ENCODE measurements at places on chromosomes 11 and 22.
A peak's percentile ranks its signal among the peaks of the same experiment; 100 is the strongest.

DNA sequence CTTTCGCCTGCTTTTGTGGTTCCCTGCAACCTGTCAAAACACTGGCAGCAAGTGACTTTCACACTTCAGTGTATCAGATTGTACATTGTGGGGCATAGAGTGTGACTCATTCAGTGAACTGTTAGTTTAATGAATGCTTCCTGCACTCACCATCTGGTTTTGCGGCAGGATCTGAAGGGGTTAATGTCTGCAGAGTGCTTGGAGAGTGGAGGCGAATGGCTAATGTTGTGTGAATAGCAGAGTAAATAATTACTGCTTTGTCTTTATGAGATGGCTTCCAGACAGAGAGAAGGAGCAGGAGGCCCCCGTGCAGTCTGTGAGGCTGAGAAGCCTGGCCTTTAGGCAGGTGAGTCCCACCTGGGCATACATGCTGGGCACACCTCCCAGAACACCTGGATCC is 454.3 kb upstream of the KIRREL3 start:
- DNase-seq, result peak; percentile 42

DNA sequence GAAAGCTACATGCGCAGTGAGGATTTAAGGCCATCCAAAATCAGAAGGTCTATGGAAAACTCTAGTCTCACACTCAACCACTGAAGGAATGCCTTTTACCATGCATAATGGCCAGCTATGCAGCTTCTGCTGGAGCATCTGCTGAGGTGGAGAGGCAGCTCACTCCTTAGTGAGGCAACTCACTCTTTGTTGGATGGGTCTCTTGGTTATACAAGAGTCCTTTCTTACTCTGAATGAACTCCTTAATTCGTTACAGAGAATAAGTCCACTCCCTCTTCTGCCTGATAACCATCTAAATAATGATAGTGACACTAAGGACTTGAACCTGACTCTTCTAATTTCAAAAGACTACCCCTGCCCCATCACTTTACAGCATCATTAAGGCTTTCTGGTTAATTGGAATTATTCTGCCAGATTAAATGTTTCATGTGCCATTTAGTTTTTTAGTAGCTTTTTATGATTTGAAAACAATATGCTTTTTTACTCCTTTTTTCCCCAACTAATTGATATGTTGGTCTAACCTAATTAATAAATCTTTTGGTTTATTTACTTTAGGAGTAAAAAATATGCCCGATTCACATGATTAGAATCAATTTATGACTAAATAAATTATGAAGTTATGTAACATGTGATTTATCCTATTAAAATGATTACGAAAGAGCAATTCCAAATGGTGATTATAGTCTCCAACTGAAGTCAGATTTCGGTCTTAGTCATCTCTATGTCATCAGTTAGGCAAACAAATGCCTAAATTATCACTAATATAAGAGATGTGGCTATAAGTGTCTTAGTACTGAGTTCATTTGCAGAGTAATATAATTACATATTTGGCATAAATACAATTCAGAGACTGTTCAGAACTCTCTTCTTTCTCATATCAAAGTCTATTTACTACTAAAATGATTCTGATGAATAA is 286.7 kb upstream of the CCDC90B start:
- DNase-seq, result no peak

DNA sequence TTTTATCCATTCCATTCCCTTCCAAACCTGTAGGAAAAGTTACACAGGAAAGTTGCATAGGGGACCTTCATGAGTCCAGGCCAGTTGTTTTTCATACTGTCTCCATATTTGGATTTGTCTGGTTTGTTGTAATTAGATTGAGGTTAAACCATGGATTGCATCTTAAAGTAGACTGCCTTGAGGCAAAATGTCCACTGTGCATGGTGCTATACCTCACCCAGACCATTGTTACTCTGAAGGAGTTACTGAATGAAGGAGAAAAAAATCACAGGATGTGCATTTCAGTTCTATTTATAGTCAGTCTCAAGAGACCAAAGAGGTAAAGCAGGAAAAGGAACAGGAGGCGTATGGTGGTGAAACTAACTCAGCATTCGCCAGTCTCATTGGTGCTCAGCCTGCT is 29.6 kb upstream of the L3MBTL2 start:
- no peak for DNase-seq

DNA sequence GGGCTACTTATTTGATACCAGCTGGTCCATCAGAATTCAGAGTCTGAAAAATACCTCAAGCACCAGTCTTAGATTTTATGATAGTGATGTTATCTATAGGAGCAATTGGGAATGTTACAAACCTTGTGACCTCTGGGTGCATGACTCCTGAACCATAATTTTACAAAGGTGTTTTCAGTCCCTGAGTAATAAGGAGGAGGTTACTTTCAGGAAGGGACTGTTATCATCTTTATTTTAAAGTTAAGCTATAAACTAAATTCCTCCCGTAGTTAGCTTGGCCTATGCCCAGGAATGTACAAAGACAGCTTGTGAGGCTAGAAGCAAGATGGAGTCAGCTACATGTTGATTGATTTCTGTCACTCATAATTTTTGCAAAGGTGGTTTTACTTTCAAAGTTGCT is 101.9 kb downstream of the UVRAG start:
- no peak for DNase-seq

DNA sequence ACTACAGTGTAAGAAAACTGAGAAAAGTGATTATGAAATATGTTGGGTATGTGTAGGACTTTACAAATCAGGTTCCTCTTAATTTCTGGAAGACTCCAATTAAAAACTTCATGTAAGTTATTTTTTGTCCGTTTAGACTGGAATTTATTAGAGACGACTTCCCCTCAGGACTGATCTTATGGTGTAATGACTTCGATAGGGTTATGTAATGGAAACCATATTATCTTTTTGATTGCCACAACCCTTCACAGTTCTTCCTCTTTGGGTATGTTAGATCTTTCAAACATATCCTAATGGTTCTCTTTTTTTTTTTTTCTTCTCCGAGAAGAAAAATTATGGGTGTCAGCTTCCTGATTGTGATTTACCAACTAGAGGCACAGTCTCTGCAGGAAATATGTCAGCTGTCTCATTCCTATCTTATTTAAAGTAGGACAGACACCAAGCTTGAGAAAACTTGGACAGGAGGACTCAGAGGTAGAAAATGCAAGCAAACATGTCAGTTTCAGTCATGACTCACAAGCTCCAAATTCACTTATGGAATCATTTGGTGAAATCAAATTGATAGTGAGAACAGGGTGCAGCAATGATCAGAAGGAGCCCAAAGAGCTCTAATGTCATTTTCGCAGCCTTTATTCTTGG is 11.1 kb upstream of the LDLRAD3 start:
- DNase-seq, result no peak

DNA sequence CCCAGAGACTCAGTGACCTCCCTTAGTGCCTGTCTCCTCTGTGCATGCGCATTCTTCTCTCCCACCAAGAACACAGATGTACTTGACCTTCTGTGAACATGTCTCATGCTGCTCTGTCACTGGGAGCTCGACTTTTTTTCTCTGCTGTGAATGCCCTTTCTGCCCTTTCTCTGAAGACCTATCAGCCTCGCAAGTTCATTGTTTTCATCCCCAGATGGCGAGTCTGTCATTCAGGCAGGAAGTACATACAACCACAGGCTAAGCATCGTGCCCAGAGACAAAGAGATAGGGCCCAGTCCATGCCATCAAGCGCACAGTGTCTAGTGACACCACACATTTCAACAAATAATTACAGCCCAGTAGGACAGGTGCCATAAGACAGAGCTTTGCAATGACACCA is 50.4 kb upstream of the RAB1B start:
- DNase-seq, result no peak

GRCh38 chr11:12483604-12484003 is 106.2 kb downstream of the PARVA start:
- DNase-seq, result no peak

GRCh38 chr22:48654492-48654891 is 1173.2 kb downstream of the BRD1 start:
- DNase-seq, result no peak

- no peak for DNase-seq
These were observed 23.7 kb upstream of the SESN3 start for GRCh38 chr11:95254716-95255115.

- peak; percentile 22 for DNase-seq
These were observed 658 bp downstream of the STIP1 start for GRCh38 chr11:64186492-64187165.

DNA sequence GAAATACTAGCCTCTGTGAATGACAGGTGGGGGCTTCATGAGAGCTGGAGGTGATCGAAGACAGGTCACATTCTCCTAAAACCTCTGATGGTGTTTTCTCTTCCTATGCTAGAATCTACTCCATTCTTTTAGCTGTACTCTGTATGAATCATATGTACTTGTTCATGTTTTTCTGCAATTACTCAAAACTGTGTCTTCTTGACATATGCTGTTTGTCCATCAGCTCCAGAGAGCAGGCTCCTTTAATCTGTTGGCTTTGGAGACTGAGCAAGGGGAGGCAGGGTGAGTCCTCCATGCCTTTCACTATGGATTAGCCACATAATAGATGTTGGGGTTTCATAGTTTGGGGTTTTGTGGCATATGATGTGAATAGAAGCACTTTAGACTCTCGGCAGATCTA is 598.8 kb downstream of the NTM start:
- DNase-seq, result no peak

- DNase-seq, result peak; percentile 84
These were observed 4.5 kb downstream of the TMEM134 start for GRCh38 chr11:67464411-67465188.

- no peak for DNase-seq
These were observed 619.9 kb downstream of the TBC1D22A start for GRCh38 chr22:47382164-47382890.

DNA sequence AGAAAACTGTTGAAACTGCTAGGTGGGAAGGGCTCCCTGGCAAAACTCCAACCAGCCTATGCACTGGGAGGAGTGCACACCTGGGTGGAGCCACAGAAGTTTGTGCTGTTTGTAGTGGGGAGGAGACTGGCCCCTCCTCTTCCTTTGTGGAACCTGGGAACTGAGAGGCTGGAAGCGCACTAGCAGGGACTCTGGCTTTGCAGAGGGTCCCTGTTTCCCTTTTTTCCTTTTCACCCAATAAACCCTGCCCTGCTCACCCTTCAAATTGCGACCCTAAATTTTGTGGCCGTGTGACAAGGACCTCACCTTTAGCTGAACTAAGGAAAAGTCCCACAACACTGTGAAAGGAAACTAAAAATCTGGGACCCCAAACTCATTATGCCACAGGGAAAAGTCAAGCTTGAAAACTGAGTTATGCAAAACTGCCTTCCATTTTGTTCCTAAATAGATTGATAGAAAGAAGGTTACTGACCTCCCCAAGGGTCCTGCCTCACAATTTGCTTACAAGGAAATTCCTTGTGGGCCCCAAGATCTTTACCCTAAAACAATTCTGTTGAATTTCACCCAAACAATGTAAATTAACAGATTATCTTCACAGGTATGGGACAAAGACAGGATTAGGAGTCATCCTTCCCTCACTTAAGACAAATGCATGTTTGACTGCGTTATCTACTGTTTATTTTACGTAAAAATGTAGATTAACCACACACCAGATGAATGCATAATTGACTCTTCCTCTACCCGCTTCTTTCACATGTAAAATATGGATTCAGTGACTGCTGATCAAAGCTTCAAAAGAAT is 81.0 kb downstream of the SLC36A4 start:
- no peak for DNase-seq

DNA sequence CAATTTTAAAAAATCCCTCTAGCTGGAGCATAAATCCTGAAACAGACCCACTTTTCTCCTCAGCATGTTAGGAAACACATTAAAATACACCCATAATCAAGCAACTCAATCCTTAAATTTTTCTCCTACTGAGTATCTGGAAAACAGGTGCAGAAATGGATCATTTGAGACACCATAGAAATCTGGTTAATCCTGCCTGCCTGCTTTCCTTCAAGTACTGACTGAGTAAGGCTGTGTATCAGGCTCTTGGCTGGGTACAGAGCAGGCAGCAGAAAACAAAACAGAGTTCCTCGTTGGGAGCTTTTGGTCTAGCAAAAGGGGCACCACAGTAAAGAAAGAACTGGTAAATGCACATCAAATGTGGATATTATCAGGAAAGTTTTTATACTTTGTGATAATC is 1.9 kb downstream of the KCNQ1OT1 start:
- no peak for DNase-seq

GRCh38 chr11:93532281-93532789 is 10.9 kb downstream of the SMCO4 start:
- DNase-seq, result no peak

DNA sequence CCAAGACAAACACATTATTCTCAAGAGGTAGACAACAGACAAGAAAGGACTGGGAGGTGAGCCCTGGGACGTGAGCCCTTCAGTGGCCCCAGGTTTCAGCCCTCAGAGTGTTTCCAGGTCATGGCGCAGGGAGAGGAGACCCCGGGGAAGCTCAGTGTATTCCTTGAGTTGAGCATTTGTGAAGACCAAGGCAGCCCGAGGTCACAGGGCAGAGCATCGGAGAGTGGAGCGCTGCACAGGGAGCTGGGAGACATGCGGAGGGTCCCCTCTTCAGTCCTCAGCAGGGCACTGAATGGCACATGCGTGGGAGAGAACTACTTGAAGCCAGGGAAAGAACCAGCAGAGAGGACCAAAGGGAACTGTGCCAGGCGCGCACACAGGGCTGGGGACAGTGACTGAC is 11.7 kb downstream of the KRTAP5-6 start:
- no peak for DNase-seq

DNA sequence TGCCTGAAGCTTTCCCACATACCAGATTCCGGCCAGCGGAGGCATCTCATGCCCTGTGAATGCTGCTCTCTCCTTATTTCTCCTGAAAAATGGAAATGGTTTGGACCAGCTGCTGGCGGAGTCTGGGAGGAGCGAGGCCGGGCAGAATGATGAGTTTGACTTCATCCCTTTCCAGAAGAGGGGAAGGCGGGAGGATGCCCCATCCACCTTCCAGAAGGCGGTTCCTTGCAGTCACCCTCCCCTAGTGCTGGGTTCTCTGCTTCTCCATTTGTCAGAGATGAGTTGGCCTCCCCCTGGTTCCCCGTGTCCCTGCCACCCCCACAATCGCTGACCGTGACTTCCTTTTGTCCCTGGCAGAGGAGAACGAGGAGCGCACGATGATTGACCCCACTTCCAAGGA is 75.6 kb downstream of the PARVB start:
- DNase-seq, result no peak

DNA sequence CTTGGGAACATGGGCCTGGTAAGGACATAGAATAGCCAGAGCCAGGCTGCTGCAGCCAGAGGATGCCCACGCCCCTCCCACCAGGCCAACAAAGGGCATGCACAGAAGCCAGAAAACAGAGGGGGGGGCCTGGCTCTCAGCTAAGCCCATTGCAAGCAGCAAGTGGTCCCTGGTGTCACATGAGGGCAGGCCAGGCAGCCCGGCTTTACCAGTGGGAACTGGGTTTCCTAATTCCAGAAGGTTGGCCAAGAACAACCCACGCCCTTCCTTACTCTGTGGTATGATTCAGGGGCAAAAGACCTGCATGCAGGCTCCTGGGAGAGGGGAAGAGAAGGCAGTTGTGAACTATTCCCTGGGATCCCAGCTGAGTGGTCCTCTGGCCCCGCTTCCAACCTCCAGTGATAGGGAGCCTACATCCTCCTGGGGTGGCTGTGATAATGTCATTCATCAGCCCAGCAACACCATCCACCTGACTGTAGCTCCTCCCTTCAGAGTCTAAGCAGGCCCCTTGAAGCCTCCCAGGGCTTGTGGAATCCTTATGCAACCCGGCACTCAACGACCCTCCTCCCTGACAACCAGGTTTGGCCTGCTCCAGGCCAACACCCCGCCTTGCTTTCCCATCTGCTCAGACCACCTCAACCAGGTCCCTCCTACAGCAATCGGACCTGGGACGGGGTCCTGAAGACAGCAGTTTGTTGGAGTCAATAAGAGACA is 62.1 kb upstream of the LMO1 start:
- no peak for DNase-seq

GRCh38 chr22:33405194-33405593 is 347.0 kb upstream of the SYN3 start:
- no peak for DNase-seq

Data from T-helper 2 cell (primary cell).